ENCODE measurements at places on chromosomes 16 and 17. TPM values are rescaled to one million over a fixed set of nuclear protein-coding genes. Genes with fewer than 3 reads are reported as not detected.
A peak's percentile ranks its signal among the peaks of the same experiment; 100 is the strongest.

GRCh38 chr16:73172241-73172972, 124.5 kb upstream of the ZFHX3 start:
- no peak for DNase-seq

- no peak for DNase-seq
Measured at GRCh38 chr16:82220541-82220940, 50.5 kb upstream of the MPHOSPH6 start.

- no peak for DNase-seq
Measured at GRCh38 chr16:73215678-73216377, 167.9 kb upstream of the ZFHX3 start.

GRCh38 chr17:39097150-39097519, 54.3 kb downstream of the PLXDC1 start:
- no peak for DNase-seq

- no peak for DNase-seq
Measured at GRCh38 chr16:89261691-89262563, 44.4 kb downstream of the ZNF778 start.

Gene BICDL2
- total RNA-seq, result 0.92 TPM

DNA sequence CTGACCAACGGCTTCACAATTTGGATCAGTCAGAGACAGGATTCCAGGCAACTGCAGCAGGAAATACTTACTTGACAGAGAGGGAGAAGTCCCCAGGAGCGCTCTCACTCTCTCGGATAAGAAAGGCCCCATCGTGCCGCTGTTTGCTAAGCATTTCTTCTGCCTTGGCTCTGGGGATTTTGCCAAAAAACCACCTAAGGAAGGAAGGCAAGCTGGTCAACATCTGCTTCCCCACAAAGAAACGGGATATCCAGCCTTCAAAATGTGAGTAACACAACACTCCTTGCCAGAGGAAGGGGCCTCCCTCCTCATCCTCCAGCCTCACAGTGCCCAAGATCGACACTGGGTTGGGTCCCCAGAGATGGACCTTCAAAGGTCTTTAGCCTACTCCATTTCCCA, 36.6 kb upstream of the SLC25A19 start:
- no peak for DNase-seq

Gene KRTAP9-2
- not detected for total RNA-seq

DNA sequence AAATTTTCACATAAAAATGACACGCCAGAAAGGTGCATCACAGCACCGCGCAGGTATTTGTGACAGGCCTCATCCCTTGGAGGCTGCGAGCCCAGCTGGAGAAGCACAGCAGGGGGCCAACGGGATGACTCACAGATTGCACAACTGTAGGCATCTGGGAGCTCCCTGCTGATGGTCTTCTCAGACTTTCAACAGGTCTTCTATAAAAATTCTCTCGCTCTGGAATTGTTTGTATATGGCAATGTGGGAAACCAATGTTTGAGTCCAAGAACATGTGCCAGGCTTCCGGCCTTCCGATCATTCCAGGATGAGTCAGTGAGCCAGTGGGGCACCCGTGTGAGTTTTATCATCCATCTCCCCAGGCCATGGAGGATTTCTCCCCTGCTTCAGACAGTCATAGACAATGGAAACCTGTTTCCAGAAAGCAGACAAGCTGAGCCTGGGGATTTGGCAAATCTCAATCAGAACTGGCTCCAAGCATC, 24.1 kb upstream of the ADORA2B start:
- DNase-seq, result no peak

Gene SEPTIN1
- 163 TPM for total RNA-seq

- no peak for DNase-seq
Measured at GRCh38 chr16:6250511-6250910, 1082.1 kb upstream of the RBFOX1 start.

DNA sequence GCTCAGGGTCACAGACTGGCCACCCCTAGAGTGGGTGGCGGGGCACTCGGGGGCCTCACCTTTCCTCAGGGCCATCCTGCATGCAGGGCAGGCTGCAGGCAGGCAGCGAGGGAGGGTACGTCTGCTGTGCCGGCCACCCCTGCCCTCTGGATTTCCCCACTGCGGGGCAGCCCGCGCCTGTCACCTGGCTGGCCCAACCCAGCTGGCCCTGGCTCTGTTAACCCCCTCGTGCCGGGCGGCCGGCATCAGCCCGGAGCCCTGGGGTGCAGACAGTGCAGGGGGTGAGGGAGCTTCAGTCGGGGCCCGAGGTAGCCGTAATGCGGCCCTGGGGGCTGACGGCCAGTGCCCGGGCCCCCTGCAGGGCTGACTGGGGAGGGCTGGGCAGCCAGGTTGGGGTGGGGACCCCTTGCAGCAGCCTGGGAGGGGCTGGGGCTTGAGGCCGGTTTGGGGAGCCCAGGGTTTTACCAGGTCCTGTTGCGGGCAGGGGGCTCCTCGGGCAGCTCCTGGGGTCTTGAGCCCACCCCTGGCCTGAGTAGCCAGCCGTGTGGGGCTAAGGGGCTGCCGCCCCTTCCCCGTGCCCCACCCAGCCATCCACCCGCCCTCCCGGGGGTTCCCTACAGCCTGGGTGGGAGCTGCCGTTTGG, at the start of gene IGFALS:
IGFALS (minus strand) TSS at position 128 of the 643 bp plus-strand sequence; CDS start at position 75, 53 bp downstream.
- DNase-seq, result no peak

- peak; percentile 37 for DNase-seq
Measured at GRCh38 chr17:19647697-19648474, 665 bp upstream of the ALDH3A2 start.

GRCh38 chr16:52920331-52920730, 132.4 kb downstream of the CHD9NB start:
- DNase-seq, result no peak

GRCh38 chr16:85123891-85124635, 11.8 kb upstream of the CIBAR2 start:
- no peak for DNase-seq

GRCh38 chr16:53556521-53556920, 53.5 kb upstream of the AKTIP start:
- no peak for DNase-seq

Gene RHBDF2
- 19.9 TPM for total RNA-seq

DNA sequence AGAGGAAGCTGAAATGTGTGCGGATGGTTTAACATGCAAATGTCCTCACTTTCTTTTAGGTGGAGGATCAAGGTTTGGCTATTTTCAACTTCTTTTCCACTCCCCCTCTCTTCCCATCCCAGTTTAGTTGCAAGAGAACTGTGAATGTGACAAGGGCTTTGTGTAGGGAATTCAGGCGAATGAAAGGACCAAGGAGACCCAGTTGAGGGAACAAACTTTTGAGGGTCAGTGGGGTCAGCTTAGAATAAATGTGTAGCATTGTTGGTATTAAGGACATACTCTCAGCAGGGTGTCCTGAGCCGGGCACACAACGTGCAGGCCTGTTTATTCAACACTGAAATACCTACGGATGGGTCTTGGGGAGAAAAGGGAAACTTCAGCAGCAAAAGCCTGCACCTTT, 346.0 kb downstream of the PMP22 start:
- DNase-seq, result no peak

DNA sequence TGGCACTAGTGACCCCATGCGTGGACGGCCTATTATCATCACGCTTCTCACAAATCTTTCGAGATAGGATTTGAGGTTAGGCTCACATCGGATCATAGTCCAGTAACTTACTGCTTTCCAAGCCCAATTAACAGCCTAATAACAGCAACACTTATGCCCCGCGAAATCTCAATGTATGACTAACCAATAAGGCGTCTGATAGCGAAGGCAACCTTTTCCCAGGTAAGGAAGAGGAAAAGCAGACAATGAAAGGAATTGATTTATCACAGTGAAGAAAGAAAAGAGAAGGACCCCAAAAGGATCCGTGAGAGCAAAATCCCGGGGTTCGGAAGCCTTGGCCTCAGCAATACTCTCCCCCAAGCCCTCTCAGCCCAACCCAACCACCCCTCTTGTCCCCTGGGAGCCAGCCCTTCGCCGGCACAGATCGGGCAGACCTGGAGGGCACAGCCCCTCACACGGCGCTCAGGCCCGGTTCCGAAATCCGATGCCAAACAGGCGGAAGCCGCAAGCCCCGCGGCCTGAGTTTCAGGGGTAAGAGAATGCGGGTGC, 534 bp downstream of the GPATCH8 start:
- DNase-seq, result no peak

- peak; percentile 13 for DNase-seq
Measured at GRCh38 chr16:80084614-80085013, 456.2 kb upstream of the DYNLRB2 start.

GRCh38 chr17:15392326-15392741, 50.9 kb upstream of the TEKT3 start:
- no peak for DNase-seq

DNA sequence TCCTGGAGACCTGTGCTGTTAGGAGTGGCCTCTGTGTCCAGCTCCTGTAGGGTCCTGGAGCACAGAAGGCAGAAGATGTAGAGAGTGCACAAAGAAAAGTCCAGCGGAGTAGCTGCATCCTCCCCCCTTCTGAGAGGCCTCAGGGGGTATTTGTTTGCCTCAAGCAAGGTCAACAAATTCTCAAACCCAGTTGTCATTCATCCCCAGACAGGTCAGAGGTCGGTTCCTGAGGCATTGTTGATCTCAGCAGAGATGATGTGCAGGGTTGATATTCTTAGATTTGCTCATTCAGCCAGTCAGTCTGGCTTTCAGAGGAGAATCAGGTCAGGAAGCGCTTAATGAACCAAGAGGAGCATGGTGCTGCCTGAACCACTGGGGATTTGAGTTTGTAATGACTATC, 8.3 kb upstream of the RBFOX1 start:
- no peak for DNase-seq

- no peak for DNase-seq
Measured at GRCh38 chr16:66493490-66494401, 56.2 kb downstream of the TK2 start.

Data from activated CD8-positive, alpha-beta T cell treated with anti-CD3 and anti-CD28 coated beads for 36 hours (primary cell).